ENCODE measurements at places on chromosomes 4 and X.
A peak's percentile ranks its signal among the peaks of the same experiment; 100 is the strongest.

DNA sequence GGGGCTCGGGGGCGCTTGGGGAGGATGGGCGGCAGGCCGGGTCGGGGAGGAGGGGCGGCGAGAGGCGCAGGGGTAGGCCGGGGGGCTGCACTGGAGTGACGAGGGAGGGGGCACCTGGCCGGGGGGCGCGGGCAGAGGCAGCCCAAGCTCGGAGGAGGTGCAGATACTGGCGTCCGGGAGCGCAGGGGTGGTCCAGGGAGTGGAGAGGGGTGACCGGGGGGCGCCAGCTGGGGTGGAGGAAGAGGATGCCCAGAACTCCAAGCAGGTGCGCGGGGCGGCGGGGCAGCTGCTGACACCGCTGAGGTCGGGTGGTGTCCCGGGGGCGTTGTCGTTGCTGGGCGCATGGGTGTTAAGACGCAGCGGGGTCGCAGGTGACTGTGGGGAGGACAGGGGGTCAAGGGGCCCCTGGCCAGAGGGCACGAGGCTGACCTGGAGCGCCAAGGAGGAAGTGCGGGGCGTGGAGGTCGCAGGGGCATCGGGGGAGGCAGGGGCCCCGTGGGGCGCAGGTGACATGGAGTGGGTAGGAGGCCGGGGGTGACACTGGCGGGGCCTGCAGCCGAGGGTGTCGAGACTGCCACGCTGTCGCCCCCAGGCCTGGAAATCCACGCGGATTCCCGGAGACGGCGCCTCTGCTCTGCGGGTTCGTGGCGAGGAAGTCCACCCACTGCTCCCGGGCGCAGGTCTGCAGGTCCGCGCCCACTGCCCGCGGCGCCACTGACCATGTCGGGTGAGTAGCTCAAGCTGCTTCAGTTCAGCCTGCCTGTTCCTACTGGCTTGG lies 928 bp downstream of the GYG2 start:
- DNase-seq: no peak

DNA sequence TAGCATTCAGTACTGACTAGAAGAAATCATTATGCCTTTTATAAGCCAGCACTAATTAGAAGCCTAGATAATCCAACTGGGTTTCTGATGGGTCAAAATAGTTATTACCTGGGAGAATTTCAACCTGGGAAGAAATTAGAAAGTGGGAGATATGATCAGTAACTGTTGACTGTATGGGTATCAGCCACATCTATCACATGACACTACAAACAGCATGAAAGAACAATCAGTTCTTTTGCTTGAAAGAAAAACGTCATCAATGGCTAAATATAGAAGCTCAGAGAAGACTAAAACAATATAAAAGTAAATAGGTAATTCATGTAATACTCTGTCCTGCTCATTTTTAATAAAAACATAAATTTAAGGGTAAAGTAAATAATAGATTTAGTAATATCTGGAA lies 145.1 kb downstream of the CAMK2D start:
- DNase-seq: no peak

DNA sequence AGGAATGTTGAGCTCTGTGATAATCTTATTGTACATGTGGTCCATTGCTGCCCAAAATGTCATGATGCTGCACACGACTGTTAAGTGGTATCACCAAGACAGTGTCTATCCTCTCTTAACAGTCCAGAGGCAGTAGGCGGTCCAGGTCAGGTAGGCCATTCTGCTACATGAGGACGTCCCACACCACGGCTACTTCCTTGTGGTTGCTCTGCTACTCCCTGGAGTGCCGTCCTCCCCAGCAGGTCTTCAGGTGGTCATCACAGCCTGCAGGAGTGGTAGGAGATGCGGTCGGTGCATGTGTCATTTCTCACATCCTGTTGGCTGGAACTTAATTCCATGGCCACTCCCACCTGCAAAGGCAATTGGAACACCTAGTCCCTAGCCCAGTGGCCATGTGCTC lies 11.5 kb upstream of the STK32B start:
- no peak for DNase-seq

DNA sequence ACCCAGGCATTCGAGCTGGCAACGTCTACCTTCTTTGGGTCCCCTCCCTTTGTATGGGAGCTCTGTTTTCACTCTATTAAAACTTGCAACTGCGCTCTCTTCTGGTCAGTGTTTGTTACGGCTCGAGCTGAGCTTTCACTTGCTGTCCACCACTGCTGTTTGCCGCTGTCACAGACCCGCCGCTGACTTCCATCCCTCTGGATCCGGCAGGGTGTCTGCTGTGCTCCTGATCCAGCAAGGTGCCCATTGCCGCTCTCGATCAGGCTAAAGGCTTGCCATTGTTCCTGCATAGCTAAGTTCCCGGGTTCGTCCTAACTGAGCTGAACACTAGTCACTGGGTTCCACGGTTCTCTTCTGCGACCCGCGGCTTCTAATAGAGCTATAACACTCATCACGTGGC lies 183.5 kb upstream of the GALNTL6 start:
- no peak for DNase-seq

DNA sequence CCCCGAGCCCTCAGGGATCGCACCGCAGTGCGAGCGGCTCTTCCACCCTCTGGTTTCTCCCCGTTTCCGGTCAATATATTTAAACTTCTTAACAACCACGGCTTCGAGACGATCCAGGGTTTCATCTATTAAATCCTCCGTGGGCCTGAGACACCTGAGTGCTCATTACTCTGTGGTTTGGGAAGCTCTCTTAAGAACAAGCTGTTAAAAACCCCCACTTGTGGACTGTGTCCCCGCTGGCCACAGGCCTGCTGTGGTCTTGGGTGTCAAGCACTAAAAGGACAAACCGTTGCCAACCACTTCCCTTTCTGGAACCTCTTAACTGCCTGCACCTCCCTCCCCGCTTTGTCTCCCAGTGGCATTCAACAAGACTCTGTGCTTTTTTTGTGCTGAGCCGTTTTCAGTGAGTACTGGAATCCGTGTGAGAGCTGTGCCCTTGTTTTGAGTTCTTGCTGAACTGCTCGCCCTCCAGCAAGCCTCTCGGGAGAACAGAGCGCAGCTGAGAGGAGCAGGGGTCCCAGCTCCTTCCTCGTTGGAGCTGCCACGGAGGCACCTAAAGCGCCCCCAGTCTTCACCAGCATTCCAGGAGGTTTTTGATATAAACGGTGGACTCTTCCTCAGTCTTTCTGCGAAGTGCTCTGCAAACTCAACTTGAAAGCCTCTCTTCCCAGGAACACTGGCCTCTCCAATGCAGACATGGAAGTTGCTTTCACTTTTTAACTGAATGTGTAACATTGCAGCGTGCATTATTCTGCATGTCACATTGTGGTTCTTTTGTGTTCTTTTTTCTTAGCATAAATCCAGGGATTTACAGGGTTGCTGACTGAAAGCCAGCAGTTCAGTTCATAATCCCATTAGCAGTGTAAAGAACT lies 691 bp upstream of the IGFBP7 start:
- peak; percentile 83 for DNase-seq

GRCh38 chrX:10847333-10847732 lies 226.9 kb upstream of the MID1 start:
- peak; percentile 1 for DNase-seq

DNA sequence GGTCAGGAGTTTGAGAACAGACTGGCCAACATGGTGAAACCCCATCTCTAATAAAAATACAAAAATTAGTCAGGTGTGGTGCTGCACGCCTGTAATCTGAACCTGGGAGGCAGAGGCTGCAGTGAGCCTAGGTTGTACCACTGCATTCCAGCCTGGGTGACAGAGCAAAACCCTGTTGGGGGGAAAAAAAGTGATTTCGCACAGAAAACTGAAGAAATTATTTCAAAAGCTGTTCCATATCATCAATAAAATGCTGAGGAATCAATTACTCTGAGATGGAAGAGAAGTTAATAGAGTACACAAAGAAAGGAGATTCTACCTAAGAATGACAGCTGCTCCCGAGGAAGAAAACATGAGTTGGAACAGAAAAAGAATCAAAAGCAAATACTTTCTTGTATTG lies 95.9 kb downstream of the PDGFC start:
- no peak for DNase-seq

- DNase-seq: peak; percentile 1
Measured at GRCh38 chrX:43809463-43809862, 72.8 kb downstream of the MAOB start.

DNA sequence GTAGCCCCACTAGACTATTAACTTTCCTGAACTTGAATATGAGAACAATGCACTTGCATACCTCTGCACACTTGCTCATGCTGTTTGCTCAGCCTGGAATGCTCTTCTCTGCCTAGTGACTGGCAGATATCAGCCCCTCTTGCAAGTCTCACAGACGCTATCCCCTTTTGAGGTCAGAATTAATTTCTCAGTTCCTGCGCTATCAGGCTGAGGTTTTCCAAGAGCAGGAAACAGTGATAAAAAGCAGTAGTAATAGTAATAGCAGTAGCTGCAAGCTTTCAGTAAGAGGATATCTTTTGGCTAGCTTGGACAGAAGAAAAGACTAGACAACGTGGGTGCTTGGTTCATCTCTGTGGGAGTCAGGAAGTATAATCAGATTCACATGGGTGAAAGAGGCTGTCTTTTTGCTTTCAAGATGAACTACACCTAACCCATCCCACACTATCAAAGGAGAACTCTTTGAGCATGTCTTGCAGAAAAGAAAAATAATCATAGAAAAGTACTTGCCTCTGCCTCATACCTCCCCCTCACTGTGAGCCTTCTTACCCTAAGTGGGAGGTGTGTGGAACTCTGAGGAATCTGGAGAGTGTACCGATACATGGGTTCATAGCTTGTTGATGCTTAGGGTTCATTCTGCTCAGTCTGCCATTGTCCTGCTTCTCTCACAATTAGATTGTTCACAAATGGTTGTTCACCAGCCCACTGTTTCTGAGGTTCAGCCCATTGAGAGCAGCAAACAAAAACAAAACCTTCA lies 11.3 kb upstream of the DRP2 start:
- peak; percentile 31 for DNase-seq

DNA sequence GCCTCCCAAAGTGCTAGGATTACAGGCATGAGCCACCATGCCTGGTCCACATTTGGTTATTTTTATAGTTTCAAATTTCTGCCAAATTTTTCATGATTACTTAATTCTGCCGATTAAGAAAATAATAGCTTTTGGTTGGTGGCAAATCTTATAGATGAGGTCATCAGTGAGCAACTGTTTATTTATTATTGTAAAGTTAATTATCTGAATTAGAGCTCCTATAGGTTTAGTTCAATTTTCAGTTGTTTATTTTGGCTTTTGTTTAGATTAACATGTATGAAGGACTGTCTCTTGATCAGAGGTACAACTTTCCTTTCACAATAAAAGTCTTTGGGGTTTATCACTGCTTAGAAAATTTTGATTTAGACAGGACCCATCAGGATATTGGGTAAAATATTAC lies 262.2 kb downstream of the SLC7A11 start:
- DNase-seq: no peak

- DNase-seq: no peak
Measured at GRCh38 chr4:10413177-10413576, 44.0 kb downstream of the ZNF518B start.

DNA sequence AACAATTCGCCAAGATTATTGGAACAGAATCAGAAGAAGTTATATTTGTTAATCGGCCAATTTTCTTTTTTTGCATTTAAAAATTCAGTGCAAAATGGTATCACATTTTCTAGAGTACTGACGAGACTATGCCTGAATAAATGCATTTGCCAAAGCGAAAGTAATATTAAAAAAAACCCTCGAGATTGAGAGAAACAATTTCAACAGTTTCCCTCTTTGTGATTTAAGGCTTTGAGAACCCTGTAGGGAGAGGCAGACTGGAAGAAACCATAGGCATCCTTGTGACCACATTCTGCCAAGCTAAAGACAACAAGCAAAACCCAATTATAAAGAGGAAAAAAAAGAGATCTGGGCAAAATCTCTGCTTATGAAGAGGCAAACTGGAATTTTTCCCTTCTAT lies 218.1 kb upstream of the GK2 start:
- no peak for DNase-seq

DNA sequence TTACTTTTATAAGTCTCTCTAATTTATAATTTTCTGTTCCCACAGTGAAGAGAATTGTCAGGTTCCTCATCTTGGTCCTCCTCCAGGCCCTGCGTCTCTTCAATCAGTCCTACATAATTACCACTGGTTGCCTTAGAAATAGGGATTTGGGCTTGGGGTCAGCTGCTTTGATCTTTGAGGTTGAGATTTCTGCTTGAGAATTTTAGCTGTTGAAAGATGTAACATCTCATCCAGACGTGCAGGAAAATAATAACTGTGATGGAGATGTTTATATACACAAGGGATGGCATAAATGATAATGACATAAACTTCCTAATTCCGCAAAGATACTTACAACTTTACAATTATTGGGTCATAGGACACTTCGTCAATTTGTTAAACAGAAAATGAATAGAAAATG lies 30.3 kb downstream of the AADAT start:
- DNase-seq: no peak

DNA sequence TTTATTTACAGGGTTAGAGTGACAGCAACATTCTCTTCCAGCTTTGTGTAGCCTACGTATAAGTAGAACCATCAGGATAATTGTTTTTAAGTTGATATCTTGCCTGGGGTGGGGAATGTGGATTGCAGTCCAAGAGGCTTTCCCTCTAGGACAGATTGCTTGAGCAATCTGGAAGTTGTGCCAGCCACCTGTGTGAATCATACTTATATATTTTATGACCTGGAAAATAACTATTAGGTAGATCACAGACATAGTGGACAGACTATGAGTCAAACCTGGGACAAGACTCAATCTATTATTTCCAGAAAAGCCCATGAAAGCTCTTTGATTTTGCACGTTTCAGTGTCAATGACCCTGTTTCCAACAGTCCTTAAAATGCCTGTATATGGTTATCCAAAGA lies 98.9 kb downstream of the TLL1 start:
- peak; percentile 27 for DNase-seq

DNA sequence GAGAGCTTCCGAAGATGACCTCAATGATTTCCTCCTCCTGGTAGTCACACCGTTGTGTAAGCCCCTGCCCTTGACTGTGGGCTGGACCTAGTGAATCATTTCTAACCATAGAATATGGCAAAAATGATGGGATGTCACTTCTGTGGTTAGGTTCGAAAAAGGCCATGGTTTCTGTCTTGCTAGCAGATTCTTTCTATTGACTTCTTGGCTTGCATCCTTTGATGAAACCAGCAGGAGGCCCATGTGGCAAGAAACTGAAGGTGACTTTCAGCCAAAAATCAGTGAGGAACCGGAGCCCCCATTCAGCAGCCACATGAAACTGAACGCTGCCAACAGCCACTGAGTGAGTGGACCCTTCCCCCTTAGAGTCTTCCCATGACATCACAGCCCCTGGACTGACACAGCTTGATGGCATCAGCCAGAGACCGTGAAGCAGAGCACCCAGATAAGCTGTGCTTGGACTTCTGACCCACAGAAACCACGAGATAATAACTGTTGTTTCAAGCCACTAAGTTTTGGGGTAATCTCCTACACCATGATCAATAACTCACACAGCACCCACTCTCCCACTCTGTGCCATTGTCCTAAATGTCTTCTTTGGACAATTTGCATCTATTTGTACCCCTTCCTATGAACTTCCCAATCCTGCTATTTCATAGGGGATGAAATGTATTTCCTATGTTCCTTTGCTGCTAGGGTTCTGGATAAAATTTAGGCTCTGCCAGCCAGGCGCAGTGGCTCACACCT lies 148.0 kb upstream of the STX18 start:
- DNase-seq: peak; percentile 47

DNA sequence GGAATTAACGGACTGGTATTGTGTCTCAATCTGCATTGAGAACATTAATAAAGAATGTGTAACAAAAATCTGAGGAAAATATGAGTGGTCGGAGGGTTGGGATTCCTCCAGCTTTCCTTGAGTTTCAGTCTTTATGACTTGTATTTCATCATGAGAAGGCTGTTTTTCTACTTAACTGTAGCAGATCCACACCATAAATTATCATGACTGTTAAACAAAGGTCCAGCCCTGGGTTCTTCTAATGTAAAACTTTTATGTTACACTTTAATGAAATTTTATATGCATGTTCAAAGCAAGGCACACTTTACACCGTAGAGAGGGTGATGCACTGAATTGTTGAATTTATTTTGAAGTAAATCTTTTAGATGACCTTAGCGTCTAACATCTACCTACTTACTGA lies 7.0 kb downstream of the AFF2 start:
- no peak for DNase-seq
